AG09319 (cell line): ENCODE measurements at places on chromosomes 5 and 9.

DNA sequence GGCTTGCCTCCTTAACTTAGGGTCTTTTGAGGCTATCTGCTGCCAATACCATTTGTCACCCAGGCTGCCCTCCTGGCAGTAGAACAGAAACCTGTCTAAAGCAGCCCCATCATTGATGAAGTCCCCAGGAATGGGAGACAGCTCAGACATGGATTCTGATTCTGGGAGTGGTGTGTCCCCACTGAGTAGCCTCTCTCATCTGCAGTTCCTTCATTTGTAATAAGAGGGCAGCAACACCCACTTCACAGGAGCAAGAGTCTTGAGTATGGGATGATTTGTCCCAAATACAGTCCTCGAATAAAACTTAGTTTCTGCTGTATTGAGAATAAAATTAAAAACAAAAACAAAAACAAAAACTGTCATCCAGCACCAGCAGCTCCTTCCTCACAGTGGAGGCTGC is 167.6 kb downstream of the ASTN2 start:
- DNase-seq = no peak

- peak; percentile 83 for DNase-seq
These were observed 23.7 kb upstream of the TAS2R1 start for GRCh38 chr5:9653811-9654210.

DNA sequence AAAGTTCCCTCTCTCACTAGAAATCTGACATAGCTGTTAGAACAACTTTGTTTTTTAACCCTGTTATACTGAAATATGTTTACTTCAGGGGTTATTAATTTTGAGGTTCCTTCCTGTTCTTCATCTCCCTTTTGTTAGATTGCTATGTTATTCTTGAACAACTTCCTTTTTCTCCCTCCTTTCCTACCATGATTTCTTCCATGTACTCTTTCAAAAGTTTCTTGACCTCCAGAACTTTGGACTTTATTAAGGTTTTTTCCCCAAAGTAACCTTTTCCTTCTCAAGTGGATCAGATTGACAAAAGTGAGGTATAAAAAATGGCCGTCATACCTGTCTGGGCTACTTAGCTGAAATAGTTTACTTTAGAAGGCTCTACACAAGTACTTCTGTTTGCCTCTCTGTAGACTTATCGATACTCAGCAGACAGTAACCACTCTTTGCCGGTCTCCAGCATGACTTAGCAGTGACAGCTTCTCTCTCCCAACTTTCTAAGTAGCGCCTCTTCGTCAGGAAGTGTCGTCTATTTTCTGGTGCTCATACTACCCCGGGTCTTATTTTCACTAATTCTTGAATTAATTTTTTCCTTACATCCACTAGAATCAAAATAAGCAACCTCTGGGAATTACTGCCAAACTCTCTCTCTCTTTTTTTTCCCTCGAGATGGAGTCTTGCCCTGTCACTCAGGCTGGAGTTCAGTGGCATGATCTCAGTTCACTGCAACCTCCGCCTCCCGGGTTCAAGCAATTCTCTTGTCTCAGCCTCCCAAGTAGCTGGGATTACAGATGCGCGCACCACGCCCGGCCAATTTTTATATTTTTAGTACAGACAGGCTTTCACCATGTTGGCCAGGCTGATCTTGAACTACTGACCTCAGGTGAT is 19.7 kb downstream of the NFIL3 start:
- DNase-seq = no peak

- DNase-seq = no peak
These were observed 39.8 kb upstream of the FLT4 start for GRCh38 chr5:180689071-180689694.

- DNase-seq = no peak
These were observed 115.7 kb downstream of the WNK2 start for GRCh38 chr9:93299418-93300174.

DNA sequence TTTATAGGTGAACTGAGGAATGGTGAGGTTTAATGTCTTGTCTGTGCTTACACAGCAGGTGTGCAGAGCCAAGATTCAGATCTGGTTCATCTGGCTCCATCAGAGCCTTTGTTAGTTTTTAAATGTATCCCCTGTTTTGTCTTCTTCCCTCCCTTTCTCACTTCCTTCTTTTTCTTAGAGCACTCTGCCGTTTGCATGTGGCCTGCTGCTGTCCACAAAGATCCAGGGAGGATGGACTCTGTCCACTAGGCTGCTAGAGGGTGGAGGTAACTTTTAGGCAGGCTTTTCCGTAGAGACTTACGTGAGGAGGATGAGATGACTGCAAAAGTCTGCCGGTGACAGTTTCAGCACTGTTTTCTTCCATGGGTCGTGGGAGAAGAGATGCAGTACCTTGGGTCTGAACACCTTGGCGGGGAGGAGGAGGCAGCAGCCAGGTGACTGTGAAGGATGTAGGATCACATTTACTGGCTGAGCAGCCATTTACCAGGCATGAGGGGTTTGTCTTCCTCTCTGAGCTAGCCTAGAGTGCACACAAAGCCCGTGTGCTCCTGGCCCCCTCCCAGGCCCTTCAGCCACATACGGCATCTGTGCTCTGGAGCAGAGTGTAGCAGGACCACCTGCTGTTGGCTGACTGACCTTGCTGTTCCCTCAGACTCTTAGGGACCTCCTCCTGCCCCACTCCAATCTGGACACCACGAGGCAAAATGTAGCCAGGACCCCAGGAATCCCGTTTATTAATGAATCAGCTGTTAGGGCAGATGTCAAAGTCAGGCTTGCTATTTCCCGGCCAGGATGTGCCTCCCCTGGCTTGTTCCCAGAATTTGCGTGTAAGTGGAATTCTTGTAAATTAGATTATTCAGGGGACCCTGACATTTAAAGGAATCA is 1.8 kb downstream of the NTMT1 start:
- DNase-seq = no peak

DNA sequence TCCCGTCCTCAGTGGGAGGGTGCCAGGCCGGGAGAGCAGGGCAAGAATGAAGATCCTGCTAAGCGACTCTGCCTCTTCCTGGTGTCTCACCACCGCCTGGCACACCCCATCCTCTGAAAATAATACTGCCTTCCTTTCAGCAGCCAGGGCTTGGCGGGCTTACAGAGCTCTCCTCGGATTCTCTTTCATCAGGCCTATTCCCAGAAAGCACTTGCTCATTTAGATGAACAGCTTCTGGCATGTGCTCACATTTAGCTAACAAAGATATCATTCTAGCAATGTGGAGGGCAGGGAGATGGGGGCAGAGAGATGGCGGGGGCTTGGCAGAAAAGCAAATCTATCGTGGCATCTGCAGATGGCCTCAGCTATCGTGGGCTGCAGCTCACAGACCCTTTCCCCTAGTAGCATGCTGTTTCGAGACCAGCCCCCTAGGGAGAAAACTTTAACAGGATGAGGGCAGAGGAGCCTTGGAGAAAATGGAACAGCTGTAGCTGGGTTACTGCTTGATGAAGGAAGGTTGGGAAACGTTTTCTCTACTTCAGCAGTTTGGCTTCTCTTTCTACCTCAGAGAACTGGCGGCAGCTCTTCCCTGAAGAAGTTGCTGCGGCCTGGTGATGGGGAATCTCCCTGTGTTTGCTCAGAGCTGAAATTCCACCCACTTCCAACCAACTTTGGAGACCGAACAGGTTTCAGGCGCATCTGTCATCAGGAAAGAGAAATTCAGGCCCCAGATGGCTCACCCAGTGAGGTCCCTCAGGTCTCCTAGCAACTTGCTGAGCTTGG is 102.1 kb downstream of the TMEM174 start:
- DNase-seq = no peak

DNA sequence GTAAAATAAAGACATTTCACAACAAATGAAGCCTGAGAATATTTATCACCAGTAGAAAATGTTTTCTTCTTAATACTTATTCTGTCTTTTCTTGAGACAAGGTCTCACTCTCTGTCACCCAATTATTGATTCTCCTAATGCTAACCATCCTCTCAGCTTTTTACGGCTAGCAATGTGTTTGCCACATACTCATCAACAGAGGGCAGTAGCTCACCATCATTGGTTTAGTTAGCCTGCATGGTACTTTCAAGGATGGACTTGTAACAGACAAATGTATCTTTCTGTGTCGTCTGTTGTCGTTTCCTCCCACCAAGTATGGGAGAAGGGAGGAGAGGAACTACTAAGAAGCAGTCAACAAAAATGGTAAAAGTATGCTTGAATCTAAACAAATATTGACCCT is 5.9 kb upstream of the ACO1 start:
- DNase-seq = peak; percentile 39

GRCh38 chr5:122421374-122422079 is 109.5 kb downstream of the SNCAIP start:
- no peak for DNase-seq
